ENCODE measurements at places on chromosomes 2 and 18. TPM values are rescaled to one million over a fixed set of nuclear protein-coding genes. Genes with fewer than 3 reads are reported as not detected.

The TTLL4 gene
- 27.9 TPM for total RNA-seq

The CAPN14 gene
- 0.25 TPM for total RNA-seq

The CD28 gene
- total RNA-seq: not detected

The SLC5A6 gene
- 40.0 TPM for total RNA-seq

The STARD6 gene
- not detected for total RNA-seq

The AOX1 gene
- 0.32 TPM for total RNA-seq

The SERPINB11 gene
- total RNA-seq: not detected

The ABCB11 gene
- not detected for total RNA-seq

The REEP1 gene
- 167 TPM for total RNA-seq

The ESCO1 gene
- 14.3 TPM for total RNA-seq

The REG1B gene
- not detected for total RNA-seq

The TTN gene
- total RNA-seq: 0.34 TPM

DNA sequence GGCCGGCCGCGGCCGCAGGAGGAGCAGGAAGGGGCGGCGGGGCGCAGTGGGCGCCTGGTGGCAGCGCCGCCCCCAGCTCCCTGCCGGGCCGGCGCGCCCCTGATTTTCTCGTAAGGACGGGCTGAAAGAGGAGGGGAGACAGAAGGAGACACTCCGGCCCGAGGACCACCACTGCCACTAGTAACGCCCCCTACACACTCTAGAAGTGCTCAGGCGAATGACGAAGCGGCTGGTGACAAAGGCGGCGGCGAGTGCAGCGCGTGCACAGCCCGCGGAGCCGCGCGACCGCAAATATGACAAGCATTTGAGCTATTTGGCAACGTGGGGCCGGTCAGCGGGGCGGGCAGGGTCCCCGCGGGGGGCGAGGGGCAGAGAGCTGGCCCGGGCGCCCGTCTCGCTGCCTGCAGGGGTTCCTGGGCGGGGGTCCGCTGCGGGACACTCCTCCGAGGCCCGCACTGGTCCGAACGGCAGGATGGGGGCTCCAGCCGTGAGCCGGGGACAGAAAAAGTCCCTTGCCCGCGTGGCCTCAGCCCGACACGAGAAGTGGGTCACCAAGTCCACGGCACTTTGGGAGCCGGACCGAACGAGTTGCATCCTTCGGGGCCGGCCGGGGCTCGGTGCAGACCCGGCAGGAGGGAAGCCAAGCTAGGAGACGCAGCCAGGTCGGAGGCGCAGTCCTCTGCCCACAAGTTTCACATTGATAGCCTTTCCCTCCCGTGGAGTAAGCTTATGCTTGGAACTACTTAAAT, 524 bp upstream of the SERTAD2 start:
- no peak for DNase-seq
- H3K27ac ChIP-seq: peak overlapping the region; percentile 85
- peak overlapping the region; percentile 92 for H3K4me3 ChIP-seq
- H3K36me3 ChIP-seq: no peaks in the 10 kb centered on the region

DNA sequence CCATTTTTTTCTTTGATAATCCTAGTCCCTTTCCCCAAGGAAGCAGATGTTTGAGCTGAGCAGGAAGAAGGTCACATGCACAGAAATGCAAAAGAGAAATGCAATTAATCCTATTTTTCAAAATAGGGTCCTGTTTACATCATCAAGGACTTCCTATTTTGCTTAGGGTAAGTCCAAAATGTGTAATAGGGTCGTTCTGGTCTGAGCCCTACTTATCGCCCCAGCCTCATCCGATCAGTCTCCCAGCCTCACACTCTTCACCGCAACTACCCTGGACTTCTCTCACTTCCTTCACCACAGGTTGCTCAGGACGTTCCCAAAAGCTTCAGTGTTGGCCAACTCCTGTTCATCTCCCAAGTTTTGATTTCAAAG, 32.8 kb downstream of the FOSL2 start:
- no peak for DNase-seq
- H3K27me3 ChIP-seq: peaks cover 3% of the 10 kb centered on the region
- no peaks in the 10 kb centered on the region for H3K36me3 ChIP-seq
- no peak overlapping the region for H3K27ac ChIP-seq

GRCh38 chr2:159298967-159299366, 12.5 kb upstream of the WDSUB1 start:
- no peaks in the 10 kb centered on the region for H3K4me1 ChIP-seq
- no peak overlapping the region for H3K27ac ChIP-seq
- no peak overlapping the region for H3K4me3 ChIP-seq
- no peak for DNase-seq

DNA sequence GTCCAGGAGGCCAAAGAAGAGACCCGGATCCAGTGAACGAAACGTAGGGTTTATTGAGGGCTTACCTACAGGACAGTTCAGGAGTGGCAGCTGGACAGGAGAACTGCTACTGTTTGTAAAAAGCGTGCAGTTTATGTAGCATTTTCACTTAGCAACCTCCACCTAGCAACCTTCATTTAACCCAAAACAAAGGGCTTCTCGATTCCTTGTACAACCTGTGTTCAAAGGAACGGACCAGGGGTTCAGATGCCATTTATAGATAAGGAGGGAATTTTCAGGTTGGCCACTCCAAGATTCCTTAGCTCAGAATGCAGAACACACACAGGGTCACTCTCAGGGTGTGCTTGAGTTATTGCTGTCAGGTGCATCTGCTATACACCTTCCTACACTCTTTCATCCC, 65.1 kb upstream of the YWHAQ start:
- no peak for DNase-seq
- H3K36me3 ChIP-seq: no peaks in the 10 kb centered on the region
- no peak overlapping the region for H3K4me3 ChIP-seq
- H3K27me3 ChIP-seq: peaks cover 2% of the 10 kb centered on the region

GRCh38 chr2:236120141-236120601, 48.0 kb downstream of the GBX2 start:
- peaks cover 7% of the 10 kb centered on the region for H3K4me1 ChIP-seq
- H3K27me3 ChIP-seq: no peaks in the 10 kb centered on the region
- no peak for DNase-seq
- no peak overlapping the region for H3K4me3 ChIP-seq

DNA sequence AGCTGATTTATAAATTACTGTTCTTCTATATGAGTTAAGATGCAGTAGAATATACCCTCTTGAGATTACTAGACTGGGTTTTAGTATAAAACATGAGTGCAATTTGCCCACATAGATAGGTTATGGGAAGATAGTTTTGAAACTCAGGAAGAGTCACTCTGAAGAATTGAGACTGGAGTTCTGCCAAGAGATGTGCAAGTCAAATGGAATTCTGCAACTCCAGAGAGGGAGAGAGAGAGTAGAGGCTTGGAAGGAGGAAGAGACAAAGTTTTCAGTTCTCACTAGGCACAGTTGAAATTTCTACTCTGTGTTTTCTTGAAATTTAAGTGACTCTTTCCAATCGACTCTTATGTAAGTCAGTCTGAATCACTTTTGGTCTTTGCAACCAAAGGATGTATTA, 878.8 kb downstream of the TSN start:
- no peak overlapping the region for H3K27ac ChIP-seq
- no peaks in the 10 kb centered on the region for H3K36me3 ChIP-seq
- H3K4me3 ChIP-seq: no peak overlapping the region
- no peaks in the 10 kb centered on the region for H3K4me1 ChIP-seq
- H3K27me3 ChIP-seq: no peaks in the 10 kb centered on the region

- H3K36me3 ChIP-seq: no peaks in the 10 kb centered on the region
- H3K27me3 ChIP-seq: no peaks in the 10 kb centered on the region
- no peaks in the 10 kb centered on the region for H3K4me1 ChIP-seq
- no peak overlapping the region for H3K27ac ChIP-seq
Measured at GRCh38 chr2:142997231-142997630, 119.8 kb downstream of the KYNU start.

GRCh38 chr2:231032575-231033140, 4.7 kb upstream of the C2orf72 start:
- H3K4me3 ChIP-seq: no peak overlapping the region
- no peak overlapping the region for H3K27ac ChIP-seq
- no peak for DNase-seq
- H3K27me3 ChIP-seq: peaks cover 6% of the 10 kb centered on the region

- H3K36me3 ChIP-seq: no peaks in the 10 kb centered on the region
- DNase-seq: no peak
- H3K4me1 ChIP-seq: no peaks in the 10 kb centered on the region
- no peak overlapping the region for H3K4me3 ChIP-seq
- H3K27me3 ChIP-seq: peaks cover 2% of the 10 kb centered on the region
- no peak overlapping the region for H3K27ac ChIP-seq
Measured at GRCh38 chr2:238350150-238350897, 30.0 kb downstream of the TRAF3IP1 start.

GRCh38 chr18:51153659-51154371, 43.7 kb downstream of the MEX3C start:
- H3K4me3 ChIP-seq: no peak overlapping the region
- DNase-seq: no peak
- no peak overlapping the region for H3K27ac ChIP-seq
- no peaks in the 10 kb centered on the region for H3K27me3 ChIP-seq

- H3K36me3 ChIP-seq: peaks cover 4% of the 10 kb centered on the region
- no peaks in the 10 kb centered on the region for H3K27me3 ChIP-seq
- peaks cover 3% of the 10 kb centered on the region for H3K4me1 ChIP-seq
- H3K27ac ChIP-seq: no peak overlapping the region
Measured at GRCh38 chr18:35239314-35239713, 1.5 kb upstream of the ZNF397 start.

GRCh38 chr2:144277622-144278354, 242.1 kb downstream of the ZEB2 start:
- no peak overlapping the region for H3K4me3 ChIP-seq
- DNase-seq: no peak
- no peak overlapping the region for H3K27ac ChIP-seq
- peaks cover 2% of the 10 kb centered on the region for H3K27me3 ChIP-seq
- peaks cover 14% of the 10 kb centered on the region for H3K4me1 ChIP-seq

DNA sequence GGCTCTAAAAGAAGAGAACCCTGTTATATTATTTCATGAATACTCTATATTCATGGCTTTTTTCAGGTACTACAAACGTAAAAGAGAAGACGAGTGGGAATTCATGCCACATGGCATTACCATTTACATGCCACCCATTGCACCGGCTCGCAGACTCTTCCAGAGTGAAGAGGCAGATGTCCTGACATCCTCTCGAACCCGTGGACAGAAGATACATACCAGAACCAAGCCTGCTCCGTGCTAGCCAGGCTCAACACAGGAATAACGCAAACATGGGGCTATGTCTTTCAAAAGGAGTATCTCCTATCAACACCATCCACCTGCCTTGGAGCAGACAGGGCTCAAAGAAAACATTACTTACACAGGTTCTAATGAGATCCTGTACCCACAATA, 168.8 kb downstream of the THADA start:
- H3K4me3 ChIP-seq: no peak overlapping the region
- H3K36me3 ChIP-seq: no peaks in the 10 kb centered on the region
- no peaks in the 10 kb centered on the region for H3K4me1 ChIP-seq
- no peak overlapping the region for H3K27ac ChIP-seq
- H3K27me3 ChIP-seq: no peaks in the 10 kb centered on the region
- DNase-seq: no peak

GRCh38 chr18:27666016-27666415, 480.9 kb upstream of the CHST9 start:
- H3K4me3 ChIP-seq: no peak overlapping the region
- no peaks in the 10 kb centered on the region for H3K36me3 ChIP-seq
- H3K27me3 ChIP-seq: no peaks in the 10 kb centered on the region
- peaks cover 3% of the 10 kb centered on the region for H3K4me1 ChIP-seq
- DNase-seq: no peak

- no peaks in the 10 kb centered on the region for H3K27me3 ChIP-seq
- no peak overlapping the region for H3K4me3 ChIP-seq
Measured at GRCh38 chr2:127498386-127498785, 27.9 kb downstream of the IWS1 start.

All from glutamatergic neuron (in vitro differentiated cells).